SJCRH30 (cell line): ENCODE measurements at places on chromosomes 2 and 18.

GRCh38 chr2:237497009-237497837 is 10.2 kb downstream of the MLPH start:
- no peak for DNase-seq

DNA sequence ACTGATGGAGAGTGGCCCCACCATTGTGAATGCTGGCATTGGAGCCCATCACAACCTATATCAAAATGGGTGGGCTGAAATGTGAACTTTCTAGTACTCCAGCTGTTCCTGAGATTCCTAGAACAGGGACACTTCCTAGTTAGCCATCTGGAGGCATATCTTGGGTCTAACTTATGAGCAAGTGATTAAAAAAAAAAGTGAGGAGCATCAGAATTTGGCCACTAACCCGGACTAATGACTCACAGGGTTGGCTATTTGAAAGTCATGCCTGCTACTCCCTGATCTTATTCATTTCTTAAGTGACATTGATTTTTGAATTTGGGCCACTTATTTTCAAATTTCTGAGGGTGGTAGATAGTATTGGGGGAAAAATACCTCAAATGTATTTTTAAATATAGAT is 216.6 kb downstream of the HRH4 start:
- no peak for DNase-seq

GRCh38 chr2:116510117-116510671 is 1304.3 kb upstream of the DDX18 start:
- peak; percentile 63 for DNase-seq

DNA sequence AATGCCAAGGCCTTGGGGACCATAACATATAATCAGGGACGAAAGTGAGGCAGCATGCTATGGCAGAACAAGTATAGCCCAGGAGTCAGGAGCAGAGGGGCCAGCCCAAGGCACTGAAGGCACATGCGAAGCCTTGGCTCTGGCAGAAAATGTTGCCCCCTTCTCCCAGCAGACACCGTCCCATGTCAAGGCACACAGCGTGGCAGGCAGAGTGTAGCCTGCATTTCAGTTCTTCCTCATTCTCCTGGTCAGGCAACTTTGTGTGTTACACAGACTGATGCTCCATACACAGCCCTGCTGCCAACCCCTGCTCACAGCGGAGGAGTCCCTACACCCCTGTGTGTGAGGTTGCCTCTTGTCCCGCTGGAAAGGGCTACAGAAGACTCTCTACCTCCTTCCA is 480.8 kb downstream of the BCL11A start:
- no peak for DNase-seq

- DNase-seq: no peak
Measured at GRCh38 chr2:4515871-4516761, 812.7 kb downstream of the DCDC2C start.

GRCh38 chr18:54109131-54109683 is 115.3 kb downstream of the MBD2 start:
- DNase-seq: no peak

GRCh38 chr2:74002505-74003421 is 18.1 kb downstream of the TET3 start:
- DNase-seq: peak; percentile 93

DNA sequence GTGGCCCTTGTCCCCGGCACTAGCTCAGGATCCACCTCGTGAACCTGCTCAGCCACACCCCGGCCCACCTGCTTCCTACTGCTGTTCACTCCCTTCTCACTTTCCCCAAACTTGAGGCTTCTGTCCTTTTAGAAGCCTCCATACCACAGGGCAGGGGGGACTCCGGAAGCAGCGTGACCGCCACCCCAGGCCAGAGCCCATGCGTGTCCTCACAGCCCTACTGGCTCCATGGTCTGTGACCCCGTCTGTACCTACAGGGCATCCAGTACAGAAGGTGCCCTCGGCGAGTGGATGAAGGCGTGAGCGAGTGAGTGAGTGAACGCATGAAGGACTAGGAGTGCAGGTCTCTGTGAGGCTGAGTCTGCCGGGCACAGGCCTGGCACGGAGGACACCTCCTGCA is 253.2 kb downstream of the TWIST2 start:
- DNase-seq: no peak

DNA sequence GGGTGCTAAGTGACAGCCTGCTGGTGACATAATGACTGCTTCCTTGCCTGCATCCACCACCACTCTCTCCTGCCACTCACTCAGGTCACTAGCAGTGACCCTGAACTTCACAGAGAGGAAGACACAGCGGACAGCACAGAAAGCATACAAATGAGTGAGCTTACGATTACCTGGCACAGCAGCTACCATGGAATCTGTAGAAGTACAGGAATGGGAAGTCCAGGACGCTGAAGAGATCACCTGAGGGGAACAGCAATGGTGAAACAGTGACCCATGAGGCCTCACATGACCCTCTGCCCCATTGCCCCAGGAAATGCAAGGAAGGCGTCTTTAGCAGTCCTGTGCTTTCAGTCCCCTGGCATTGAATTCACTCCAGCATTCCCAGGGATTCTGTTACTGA is 96.7 kb upstream of the RIOK3 start:
- DNase-seq: no peak

- no peak for DNase-seq
Measured at GRCh38 chr2:29056452-29056851, 17.9 kb downstream of the PCARE start.

GRCh38 chr2:111919365-111919764 is 21.0 kb downstream of the MERTK start:
- no peak for DNase-seq

DNA sequence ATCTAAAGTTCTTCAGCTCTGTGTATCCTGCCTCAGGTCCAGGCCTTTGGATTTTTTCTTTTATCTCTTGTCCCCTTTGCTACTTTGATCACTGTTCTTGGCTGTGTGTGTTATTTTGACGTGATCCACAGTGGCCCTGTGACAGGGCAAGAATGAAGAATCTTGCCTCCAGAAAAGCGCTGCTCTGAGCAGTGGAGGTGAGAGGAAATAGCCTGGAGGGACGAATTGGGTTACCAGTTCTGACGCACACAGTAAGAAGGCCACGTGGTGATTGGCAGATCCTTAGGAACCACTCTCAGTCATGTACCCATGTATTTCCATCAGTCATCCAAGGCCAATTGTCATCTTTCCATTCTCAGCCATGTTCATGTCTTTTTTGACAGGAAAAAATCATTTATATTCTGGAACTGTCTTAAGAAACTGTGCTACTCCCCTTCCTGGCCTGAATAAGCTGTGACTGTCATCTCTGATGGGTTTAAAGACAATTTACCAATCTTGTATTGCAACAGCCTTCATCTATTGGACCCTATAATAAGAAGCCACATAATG is 47.6 kb downstream of the MAPK4 start:
- no peak for DNase-seq

- no peak for DNase-seq
Measured at GRCh38 chr2:86783615-86784339, 6.9 kb downstream of the CD8A start.

GRCh38 chr2:224650815-224651439 is 65.2 kb downstream of the CCDC195 start:
- peak; percentile 89 for DNase-seq

DNA sequence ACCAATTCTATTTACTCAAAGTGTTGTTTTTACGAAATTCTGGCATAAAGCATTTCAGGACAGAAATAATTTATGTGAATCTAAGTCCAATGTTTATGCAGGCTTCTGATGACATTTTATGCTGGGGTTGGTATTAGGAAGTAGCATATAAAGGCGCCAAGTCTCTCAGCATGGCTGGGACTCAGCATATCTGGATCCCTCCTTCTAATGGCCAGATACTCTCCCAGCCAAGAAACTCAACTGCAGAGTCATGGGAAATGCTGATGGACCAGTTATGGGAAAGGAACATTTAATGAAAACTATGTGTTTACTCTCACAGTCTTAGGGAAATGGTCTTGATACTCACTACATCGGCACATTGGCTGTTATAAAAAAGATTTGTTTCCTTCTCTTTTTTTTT is 392.2 kb downstream of the ARHGAP15 start:
- no peak for DNase-seq

DNA sequence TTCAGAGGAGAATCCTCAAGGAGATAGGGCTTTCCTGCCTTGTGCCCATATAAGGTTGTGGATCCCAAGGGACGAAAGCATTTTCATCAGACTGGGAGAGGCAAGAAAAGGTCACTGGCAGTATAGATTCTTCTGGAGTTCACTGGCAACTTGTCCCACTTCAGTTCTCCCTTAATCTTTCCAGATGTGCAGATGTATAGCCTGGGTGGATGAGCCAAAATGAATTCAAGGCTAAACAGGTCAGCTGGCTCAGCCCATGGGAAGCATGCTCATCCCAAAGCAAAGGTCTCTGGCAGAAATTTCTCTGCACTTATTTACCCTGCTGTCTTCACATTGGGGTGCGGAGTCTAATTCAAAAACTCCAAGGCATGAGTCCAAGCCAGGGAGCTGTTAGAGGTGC is 148.9 kb upstream of the TNP1 start:
- DNase-seq: no peak

- DNase-seq: no peak
Measured at GRCh38 chr2:61469424-61470121, 1.3 kb downstream of the USP34 start.

- DNase-seq: peak; percentile 22
Measured at GRCh38 chr2:95158891-95159619, 593 bp downstream of the ZNF514 start.

GRCh38 chr2:240962300-240963064 is 35.9 kb upstream of the SNED1 start:
- DNase-seq: peak; percentile 20

GRCh38 chr2:27369471-27370025 is 590 bp downstream of the EIF2B4 start:
- DNase-seq: peak; percentile 79
